ENCODE measurements at places on chromosomes 3 and 15. TPM values are rescaled to one million over a fixed set of nuclear protein-coding genes. Genes with fewer than 3 reads are reported as not detected.

GRCh38 chr15:66743703-66744536, 41.9 kb downstream of the SMAD6 start:
- no peak for DNase-seq

DNA sequence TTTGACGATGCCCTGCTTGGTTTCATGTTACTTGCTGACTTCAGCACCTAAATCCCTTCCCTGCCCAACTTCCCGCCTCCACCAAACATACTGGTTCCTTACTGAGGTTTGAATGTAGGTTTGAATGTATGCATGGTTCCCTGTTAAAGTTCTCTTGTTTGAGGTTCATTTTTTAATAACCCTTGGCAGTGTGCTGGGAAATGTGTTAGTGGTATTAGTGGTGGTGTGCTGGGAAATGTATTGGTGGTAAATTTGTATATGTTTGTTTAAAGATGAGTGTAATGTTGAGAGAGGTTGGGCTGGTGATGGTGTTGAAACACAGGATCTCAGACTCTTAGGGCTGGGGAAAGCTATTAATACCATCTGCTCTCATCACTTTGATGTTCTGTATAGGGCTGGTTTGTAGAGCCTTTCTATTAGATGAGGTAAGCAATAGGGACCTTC, 392.7 kb downstream of the PTPRG start:
- DNase-seq: no peak

GRCh38 chr3:37504583-37505357, 330.4 kb upstream of the LRRFIP2 start:
- no peak for DNase-seq

- DNase-seq: no peak
These were observed 48.7 kb upstream of the RYK start for GRCh38 chr3:134299185-134299887.

- no peak for DNase-seq
These were observed 120.5 kb downstream of the PDZRN3 start for GRCh38 chr3:73504239-73504638.

DNA sequence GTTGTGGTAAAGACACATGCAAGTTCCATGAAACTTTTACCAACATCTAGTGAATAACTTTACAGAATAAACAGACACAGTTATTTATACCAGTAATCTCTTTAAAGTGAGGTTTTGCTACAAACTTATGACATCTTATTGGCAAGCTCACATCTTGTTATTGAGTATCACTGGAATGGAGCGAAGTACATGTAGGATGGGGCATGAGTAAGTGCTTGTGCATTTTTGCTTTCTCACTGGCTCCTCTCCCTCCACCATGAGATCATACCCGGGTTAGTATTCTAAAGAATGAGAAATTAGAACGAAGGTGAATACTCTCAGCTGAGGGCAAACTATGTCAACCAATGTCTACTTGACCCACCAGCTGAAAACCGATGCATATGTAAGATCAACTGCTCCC, 193.3 kb upstream of the ZNF717 start:
- no peak for DNase-seq

DNA sequence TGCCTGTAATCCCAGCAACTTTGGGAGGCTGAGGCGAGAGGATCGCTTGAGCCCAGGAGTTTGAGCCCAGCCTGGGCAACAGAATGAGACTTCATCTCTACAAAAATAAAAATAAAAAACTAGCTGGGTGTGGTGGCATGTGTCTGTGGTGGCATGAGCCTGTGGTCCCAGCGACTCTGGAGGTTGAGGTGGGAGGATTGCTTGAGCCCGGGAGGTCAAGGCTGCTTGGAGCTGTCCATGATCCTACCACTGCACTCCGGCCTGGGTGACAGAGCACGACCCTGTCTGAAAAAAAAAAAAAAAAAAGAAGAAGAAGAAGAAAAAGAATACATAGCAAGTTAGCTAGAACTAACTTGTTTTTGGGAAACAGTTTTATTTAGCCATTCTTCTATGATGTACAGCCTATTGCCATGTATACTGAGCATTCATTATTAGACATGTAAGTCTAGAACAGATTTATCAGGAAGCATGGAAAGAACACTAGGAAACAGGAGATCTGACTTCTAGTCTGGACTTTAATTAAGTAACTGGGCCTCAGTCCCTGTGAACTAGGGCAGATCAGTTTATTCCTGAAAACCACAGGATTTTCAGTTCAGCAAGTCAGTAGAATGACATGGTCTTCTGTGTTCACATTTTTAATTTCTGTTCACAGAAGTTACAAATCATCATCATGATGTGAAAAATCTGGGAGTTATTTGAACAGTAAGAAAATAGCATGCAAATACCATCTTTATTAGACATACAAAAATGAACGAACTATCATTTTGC, 65.5 kb downstream of the KAT2B start:
- DNase-seq: no peak

GRCh38 chr3:52053307-52054304, 2.8 kb downstream of the DUSP7 start:
- peak; percentile 25 for DNase-seq

- no peak for DNase-seq
These were observed 24.0 kb upstream of the SLC24A5 start for GRCh38 chr15:48096813-48097212.

DNA sequence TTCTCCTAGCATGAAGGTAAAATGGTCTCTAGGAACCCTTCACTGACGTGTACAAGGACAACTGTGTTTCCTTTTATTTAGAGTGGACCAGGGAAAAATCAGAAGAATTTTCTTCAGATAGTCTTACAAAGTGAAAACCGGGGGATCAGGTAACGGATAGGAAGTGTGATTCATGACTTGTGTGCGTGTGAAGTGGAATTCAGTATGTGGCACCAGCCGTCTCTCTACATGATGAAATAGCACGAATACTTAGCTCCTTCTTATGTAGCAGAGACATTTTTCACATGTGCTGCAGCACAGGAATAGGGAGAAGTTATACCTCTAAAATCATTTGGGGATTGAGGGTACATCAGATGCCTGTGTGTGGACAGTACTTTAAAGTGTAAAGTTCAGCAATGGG, 159.2 kb downstream of the MEX3B start:
- no peak for DNase-seq

DNA sequence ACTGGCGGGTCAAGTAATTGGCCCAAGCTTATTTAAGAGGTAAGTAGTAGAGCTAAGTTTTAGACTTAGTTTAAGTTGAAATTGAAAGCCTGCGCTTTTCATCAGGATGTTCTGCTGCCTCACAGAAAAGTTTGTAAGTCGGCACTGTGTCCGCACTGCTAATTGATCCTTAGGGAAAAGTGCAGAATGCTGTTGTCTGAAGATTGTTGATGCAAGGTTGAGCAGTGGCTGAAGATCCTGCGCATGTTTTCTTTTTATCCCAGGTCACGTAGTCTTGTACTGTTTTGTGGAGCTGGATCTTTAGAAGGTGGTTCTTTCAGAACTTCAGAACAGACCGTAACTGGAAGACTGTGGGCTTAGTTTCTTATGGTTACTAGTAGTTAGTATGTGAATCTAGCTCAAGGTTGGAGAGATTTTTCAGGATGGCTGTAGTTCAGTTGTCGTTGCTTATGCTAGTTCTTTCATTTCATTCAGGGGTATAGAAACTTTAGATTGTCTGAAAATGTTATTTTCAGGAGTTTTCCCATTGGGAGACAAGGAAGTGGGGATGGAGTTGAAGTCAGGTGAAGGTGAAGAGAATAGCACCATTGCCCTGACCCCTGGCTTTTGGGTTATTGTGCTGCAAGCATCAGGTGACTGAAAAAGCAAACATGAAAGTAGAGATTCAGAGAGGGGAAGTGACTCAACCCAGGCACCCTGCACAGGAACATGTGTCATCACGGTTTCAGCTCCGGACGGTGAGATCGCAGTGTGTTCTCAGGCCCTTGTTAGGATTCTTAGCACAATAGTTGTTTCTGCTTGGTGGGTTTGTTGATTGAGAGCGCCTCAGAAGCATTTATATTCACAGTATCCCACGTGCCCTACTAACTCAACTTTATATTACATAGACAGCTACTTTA, 32.8 kb downstream of the AKAP13 start:
- DNase-seq: peak; percentile 73

- DNase-seq: peak; percentile 42
These were observed 14.5 kb upstream of the CFAP20DC start for GRCh38 chr3:59064276-59064675.

DNA sequence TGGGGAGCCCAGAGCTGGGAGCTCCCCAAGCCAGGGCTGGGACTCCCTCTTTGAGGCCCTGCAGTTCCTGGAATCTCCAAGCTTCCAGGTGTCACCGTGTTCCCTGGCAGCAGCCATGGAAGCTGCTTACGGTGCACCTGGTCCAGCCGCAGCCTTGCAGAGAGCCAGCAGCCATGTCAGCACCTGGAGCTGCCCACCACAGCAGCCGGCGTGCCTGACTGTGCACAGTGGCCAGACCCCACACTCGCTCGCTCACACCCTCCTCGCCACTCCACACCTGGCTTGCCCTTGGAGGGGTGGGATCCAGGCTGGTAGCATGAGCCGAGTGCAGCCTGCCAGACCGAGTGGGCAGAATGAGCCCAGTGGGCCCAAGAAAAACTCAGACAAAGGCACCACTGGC, 14.8 kb upstream of the HTR3E start:
- no peak for DNase-seq

DNA sequence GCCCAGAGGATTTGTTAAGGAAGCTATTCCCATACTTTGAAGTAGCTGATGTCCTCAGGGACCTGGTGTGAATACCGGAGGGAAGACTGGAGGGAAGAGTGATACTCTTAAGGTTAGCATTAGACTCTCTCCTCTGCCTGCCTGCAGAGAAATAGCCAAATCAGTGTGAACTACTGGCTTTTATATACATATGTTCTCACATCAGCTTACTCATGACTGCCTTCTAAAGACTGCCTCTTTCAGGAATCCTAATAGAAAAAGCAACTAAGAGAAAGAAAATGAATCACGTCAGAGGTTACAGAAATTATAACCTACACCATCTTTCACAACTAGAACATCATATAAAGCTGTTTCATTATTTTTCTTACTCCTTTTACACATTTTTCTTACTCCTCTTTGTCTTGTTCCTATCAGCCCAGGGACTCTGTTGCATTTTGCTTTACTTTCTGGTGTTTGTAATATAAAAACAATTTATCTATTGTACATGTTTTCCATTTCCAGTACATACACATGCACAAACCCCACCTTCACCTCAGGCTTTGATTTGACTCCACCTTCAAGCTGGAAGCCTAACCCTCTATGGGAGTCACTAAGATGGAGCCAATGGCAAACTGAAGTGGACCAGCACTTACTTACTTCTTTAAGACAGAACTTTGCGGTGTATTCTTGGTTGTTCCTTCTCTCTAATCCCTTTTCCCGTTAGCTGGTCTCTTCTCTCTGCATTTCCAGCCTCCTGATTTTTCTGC, 257.7 kb upstream of the UBE2E1 start:
- no peak for DNase-seq

GRCh38 chr3:64301476-64301875, 76.2 kb upstream of the PRICKLE2 start:
- no peak for DNase-seq

DNA sequence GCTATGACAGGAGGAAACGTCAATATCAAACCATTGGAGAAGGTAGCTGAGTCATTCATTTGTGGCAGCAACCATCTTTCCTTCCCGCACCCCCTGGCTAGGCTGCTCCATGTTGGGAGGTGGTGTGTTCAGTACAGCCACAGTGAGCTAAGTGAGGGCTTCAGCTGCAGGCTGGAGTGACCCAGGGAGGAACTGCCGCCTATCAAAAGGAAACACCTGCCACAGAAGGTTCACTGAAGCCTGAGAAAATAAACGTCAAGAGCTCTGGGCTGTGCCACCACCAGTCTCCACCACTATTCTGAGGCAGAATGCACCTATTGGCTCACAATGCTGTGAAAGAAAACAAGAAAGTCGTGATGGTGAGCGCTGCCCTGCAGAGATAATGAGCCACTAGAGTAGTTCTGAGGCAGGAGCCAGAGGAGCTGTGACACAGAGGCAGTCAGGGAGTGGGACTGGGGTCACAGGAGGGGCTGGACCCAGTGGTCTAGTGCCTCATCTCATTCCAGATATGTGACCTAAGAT, 34.8 kb upstream of the CD47 start:
- peak; percentile 35 for DNase-seq

- no peak for DNase-seq
These were observed 383.7 kb upstream of the PPP2R3A start for GRCh38 chr3:135581806-135582205.

DNA sequence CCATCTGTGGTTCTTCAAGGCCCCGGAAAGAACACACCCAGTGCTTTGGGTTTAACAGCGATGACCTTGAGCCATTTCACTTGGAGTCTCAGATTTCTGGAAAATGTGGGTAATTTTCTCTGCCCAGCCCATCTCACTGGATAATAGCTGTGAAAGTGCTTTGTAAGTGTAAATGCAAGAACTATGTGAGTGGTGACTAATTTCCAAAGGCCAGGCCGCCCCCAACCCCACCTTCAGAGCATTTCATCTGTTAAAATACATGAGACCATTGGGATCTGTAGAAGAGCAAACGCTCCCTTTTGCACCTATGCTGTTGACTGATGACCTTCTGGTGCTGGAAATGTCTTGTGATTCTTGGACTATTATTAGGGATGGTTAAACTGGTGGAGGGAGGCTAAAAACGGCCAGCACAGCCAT, 196.8 kb upstream of the LPP start:
- DNase-seq: no peak

- no peak for DNase-seq
These were observed 41.6 kb downstream of the TRANK1 start for GRCh38 chr3:36903119-36903882.

DNA sequence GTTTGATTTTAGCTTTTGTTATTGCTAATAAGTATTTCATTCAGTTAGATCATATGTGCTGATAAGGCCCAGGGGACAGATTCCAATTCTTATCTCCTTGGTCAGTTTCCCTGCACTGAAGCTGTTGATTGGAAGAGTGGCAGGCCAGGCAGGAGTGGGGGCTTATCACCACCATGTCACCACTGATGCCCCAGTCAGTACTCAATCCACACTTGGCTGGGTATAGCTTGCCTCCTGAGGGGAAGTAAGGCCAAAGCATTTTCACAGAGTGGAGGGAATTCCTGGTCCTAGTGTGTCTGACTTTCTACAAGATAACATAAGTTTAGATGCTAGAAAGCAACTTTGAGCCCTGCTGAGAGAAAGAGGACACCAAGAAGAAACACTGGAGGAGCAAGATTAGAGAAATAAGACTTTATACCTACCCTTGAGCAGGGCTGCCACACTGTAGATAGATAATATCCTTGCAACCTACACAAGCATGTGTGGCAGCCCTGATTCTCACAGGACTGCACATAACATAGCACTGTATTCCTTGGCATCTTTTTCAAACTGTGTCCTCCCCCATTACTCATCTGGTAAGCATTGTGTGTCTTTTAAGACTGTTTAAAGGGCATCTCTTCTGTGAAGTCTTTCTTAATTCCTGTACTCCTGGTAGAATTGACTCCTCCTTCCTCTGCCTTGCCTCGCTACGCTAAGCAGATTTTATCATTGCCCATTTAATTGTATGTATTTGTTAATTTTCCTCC, 24.3 kb downstream of the OXNAD1 start:
- DNase-seq: no peak

GOLGA6L7 gene
- total RNA-seq: not detected

ATP10A gene
- total RNA-seq: 1.4 TPM

ATP13A5 gene
- total RNA-seq: not detected

ITIH1 gene
- total RNA-seq: not detected

ARGFX gene
- total RNA-seq: not detected

DOCK3 gene
- 0.34 TPM for total RNA-seq

PRSS50 gene
- total RNA-seq: not detected

TAGLN3 gene
- 0.37 TPM for total RNA-seq

TMEM207 gene
- total RNA-seq: not detected

All from left colon (tissue), 2 donors.